ENCODE measurements at places on chromosomes 7 and 10.

DNA sequence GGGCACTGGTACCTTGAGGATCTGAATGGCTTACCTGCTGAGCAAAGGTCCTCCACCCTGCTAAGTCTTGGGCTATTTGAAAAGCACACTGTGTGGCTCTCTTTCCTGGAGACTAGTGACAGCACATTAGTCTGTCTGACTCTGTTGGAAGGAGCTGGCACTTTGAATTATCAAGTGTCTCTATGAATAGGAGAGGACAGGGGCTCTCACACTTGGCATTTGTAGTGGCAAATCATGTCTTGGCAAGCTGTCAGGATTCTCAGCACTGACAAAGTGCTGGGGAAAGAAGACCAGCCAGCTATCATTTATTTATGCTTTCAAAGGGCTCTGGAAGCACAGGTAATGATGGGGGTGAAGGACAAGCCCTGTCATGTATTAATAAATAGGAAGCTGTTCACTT, 62.8 kb downstream of the MTPN start:
- DNase-seq, result no peak

DNA sequence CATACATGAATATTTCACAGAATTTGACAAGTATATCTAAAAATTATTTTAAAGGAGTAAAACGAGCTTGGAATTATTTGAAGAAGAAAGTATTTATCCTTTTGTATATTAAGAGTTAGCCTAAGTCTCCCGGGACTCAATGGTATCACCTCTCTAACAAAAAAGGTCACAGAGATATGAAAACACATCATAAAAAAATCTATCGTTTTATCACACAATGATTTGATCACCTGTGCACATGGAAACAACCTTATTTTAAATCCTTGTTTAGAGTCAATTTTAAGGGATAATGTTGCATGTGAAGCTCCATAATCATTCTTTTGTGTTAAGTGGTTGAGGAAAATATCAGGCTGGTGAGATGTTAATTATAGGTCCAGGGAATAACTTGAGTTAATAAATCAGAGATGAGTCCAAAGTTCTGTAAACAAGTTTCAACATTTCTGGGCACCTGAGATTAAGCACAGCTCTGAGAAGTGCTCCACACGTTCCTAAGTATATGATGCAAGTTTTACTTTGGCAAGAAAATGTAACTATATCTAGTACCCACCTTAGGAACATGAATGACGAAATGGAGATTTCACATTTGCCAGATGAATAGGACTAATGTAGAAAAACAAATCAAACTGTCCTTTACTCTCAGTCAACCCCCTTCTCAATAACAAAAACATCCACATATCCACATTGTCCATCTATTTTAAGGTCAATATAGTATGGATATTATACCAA, 148.5 kb upstream of the AKR1E2 start:
- DNase-seq, result no peak

DNA sequence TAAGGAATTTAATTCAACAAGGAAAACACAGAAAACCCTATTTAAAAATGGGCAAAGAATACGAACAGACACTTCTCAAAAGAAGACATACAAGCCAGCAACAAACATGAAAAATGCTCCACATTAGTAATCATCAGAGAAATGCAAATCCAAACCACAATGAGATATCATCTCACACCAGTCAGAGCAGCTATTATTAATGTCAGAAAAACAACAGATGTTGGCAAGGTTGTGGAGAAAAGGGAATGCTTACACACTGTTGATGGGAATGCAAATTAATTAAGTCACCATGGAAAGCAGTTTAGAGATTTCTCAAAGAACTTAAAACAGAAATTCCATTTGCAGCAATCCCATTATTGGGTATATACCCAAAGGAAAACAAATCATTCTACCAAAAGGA, 55.2 kb downstream of the GCC1 start:
- DNase-seq, result no peak

DNA sequence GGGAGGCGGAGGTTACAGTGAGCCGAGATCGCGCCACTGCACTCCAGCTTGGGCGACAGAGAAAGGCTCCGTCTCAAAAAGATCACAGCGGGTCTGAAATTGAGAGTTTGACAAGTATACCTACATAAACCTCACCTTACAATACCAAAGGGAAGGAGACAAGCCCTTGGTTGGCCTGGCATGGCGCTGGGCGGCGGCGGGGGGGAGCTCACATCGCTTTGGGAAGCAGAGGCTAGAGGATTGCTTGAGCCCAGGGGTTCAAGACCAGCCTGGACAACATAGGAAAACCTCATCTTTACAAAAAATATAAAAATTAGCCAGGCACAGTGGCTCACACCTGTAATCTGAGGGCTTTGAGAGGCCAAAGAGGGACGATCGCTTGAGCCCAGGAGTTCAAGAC, 1.1 kb upstream of the ARPC1A start:
- no peak for DNase-seq

GRCh38 chr7:15582773-15583172, 21.0 kb upstream of the AGMO start:
- DNase-seq, result no peak

DNA sequence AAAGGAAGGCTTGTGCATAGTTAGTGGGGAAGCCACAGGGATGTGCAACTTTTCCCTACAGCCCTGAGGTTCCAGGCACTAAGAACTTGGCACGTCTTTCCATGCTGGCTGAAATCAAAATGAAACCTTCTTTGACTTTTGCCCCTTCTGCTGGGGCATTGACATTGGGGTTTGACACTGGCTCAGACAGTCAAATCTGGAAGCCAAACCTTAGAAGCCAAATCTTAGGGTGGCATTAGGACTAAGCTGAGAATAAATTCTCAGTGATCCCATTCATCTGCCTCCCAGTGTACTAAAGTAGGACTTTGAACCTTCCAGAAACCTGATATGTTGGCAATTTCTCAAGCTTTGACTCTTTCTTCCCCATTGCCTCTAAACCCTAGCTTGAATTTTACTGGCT, 31.3 kb upstream of the INSYN2A start:
- DNase-seq, result no peak

- DNase-seq, result no peak
Observed at GRCh38 chr7:15751191-15751701, 64.8 kb upstream of the MEOX2 start.

Data from occipital lobe (tissue), 3 donors.